ENCODE measurements at places on chromosomes 16 and 17. TPM values are rescaled to one million over a fixed set of nuclear protein-coding genes. Genes with fewer than 3 reads are reported as not detected.
A peak's percentile ranks its signal among the peaks of the same experiment; 100 is the strongest.

Gene FBXW10
- not detected for total RNA-seq

Gene KCNAB3
- 7.1 TPM for total RNA-seq

Gene TBC1D3E
- total RNA-seq, result not detected

DNA sequence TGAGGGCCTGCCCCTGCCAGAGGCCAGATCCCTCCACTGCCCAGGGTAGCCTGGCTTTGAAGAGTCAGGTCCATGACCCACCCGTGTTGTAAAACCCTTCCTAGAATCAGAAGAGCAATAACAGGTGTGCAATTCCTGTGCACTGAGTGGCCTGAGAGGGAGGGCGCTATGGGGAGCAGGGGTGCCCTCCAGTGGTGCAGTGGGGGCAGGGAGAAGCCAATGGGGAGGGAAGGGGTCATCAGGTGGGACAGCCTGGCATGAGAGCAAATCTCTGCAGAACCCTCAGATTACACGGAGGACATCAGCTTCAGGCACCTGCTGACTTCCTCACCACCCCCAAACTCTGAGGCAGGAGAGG, 72.9 kb upstream of the ZNF469 start:
- H3K36me3 ChIP-seq, result no peaks in the 10 kb centered on the region
- no peak overlapping the region for H3K4me3 ChIP-seq

DNA sequence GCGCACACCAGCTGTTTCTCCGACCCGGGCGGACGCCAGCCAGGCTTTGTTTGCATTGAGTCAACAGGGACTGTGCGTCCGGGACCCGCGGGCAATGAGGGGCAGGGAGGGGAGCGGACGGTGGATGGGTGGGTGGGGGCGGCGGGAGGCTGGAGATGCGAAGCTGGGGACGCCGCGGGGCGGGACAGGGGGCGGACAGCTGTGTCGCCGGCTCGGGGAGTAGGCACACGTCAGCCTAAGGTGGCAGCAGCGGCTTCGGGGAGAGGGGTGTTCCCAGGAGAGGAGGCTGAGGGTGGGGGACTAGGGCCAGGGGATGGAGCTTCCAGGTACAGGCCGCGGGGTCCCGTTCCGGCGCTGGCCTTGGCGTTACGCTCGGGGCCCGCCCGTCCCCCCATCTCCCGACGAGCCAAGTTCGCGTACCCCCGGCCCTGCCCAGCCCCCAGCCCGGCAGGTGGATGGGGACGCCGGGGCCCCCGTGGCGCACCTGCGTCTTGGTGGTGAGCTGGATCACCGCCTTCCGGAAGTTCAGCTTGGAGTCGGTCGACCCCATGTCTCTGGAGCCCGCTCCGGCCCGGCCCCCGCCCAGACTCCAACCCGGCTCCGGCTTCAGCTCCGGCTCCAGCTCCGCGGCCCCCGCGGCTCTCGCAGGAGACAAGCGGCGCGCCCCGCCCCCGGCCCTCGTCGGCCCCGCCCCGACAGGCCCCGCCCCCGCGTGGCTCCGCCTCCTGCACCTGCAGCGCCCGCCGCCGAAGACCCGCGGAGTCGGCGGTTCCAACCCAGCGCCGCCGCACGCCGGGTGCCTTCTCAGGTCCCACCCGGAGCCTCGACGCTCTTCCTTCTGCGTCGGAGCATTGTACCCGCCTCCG, at the start of gene HID1:
TSS of gene HID1 (minus strand) at position 653 of the 866 bp plus-strand sequence. CDS start at position 550, 103 bp downstream.
- H3K4me3 ChIP-seq, result peak within 1 kb of the TSS; percentile 59
- H3K27me3 ChIP-seq, result peaks cover 14% of the 10 kb centered on the region
- H3K27ac ChIP-seq, result no peak within 1 kb of the TSS
- no peaks in the 10 kb centered on the region for H3K36me3 ChIP-seq
- H3K4me1 ChIP-seq, result peaks cover 21% of the 10 kb centered on the region

DNA sequence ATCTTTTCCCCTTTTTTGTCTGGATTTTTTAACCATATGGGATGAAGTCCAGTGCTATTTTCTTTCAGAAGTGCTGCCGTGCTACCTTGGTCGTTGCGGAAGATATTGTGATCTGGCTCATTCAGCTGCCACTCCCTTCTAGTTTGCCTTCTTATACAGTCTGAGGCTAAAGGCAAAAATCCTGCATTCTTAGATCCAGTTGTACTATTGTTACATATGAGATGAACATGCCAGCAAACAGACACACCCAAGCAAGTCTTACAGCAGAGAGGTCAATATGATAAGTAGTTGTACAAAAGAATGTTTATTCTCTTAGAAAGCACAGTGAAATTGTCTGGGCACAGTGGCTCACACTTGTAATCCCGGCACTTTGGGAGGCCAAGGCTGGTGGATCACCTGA, 108.0 kb upstream of the COX10 start:
- H3K4me3 ChIP-seq, result no peak overlapping the region
- no peak for DNase-seq

- H3K4me1 ChIP-seq, result no peaks in the 10 kb centered on the region
- H3K4me3 ChIP-seq, result no peak overlapping the region
- no peaks in the 10 kb centered on the region for H3K27me3 ChIP-seq
Measured at GRCh38 chr16:78269256-78269655, 169.8 kb downstream of the WWOX start.

DNA sequence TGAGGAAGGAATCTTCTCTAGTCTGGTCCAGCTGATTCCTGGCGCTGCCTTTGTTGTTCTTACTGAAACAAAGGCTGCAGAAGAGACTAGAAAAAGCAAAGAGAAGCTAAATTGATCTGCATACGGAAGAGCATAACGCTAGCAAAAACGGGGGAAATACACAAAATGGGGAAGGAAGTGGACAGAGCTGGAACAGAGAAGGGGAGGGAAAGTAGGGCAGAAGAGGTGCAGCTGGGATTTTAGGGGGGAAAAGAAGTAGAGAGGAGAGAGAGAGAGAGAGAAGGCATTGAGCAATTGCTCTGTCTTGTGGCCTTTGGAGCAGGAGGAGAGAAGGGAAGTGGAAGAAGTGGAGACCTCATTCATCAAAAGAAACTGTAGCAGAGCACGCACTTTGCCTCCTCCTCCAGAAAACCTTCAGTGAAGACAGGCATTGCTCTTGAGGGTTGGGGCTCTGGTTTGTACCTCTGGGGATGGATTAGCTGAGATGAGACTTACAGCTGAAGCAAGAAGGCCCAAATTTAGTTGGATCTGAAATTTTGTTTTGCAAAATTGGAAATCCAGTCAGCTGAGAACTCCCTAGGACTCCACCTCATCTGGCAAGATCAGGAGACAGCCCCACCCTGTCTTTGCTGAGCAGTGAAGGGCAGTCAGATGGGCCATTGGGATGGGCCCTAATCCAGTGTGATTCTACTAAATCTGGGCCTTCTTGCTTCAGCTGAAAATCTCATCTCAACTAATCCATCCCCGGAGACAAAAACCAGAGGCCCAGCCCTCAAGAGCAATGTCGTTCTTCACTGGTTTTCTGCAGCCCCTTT, 55.8 kb downstream of the CDRT4 start:
- H3K4me1 ChIP-seq, result no peaks in the 10 kb centered on the region
- H3K36me3 ChIP-seq, result no peaks in the 10 kb centered on the region
- no peak overlapping the region for H3K27ac ChIP-seq
- H3K4me3 ChIP-seq, result no peak overlapping the region
- DNase-seq, result no peak

- no peaks in the 10 kb centered on the region for H3K36me3 ChIP-seq
- no peak overlapping the region for H3K27ac ChIP-seq
- DNase-seq, result no peak
- H3K27me3 ChIP-seq, result no peaks in the 10 kb centered on the region
Measured at GRCh38 chr16:54140788-54141136, 145.8 kb downstream of the IRX3 start.

DNA sequence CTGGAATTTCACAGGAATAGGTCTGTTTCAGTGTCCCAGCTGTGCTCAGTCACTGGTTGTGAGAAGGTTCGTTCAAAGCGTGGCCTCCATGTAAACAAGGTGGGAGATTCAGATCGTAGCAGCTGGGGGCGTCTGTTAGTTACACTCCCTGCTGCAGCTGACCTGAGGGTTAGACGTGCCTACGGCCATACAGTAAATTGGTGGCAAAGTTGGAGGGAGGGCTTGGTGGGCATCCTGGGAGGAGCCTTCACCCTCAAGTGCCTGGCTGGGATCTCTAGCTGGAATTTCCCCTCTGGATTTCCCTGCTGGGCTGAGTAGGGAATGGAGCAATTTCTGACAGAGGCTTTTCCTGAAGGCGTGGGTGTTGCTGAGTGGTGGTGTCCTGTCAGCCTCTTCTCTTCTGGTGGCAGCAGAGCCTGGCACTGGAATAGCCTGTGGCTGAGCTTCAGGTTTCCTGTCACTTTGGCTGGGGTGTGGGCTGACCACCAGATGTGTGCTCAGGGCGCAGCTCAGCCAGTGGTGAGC, 6.4 kb downstream of the FCSK start:
- H3K4me1 ChIP-seq, result peaks cover 3% of the 10 kb centered on the region
- peaks cover 18% of the 10 kb centered on the region for H3K36me3 ChIP-seq
- H3K27ac ChIP-seq, result no peak overlapping the region
- no peak for DNase-seq
- H3K27me3 ChIP-seq, result no peaks in the 10 kb centered on the region

DNA sequence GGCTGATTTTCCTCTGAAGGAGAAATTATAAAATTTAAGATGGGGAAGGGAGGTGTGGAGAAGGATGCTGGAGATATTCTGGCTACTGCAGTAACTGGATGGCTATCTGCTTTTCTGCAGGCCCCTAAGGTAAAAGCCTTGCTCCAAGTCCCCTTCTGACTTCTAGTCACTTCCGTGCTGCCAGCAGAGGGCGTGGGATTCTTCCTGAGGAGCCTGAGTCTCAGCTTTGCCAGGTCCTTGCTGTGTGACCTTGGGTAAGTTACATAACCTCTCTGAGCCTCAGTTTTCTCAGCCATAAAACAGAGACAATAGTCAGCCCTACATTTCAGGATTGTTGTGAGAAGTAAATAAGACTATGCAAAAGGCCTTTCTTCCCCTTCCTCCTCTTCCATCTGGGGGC, 24.3 kb upstream of the TMEM220 start:
- no peaks in the 10 kb centered on the region for H3K4me1 ChIP-seq
- H3K27ac ChIP-seq, result no peak overlapping the region

DNA sequence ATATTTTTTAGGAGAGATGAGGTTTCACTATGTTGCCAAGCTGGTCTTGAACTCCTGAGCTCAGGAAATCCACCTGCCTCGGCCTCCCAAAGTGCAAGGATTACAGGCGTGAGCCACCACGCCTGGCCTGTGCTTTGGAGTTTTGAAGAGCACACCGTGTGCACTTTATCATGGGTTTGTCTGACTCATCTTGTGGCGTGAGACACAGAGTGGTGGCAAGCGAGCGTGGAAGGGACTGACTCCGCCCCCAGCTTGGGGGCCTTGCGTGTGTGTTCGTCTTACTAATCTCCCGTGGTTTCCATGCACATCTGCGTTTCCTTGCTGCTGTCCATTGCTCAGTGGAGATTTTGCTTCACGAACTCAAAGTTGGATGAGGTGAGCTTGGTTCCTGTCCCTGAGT, 22.9 kb downstream of the CRAMP1 start:
- no peak for DNase-seq
- no peak overlapping the region for H3K4me3 ChIP-seq
- H3K36me3 ChIP-seq, result peaks cover 72% of the 10 kb centered on the region
- H3K27me3 ChIP-seq, result no peaks in the 10 kb centered on the region

GRCh38 chr17:46035112-46035818, 36.2 kb downstream of the STH start:
- H3K27ac ChIP-seq, result no peak overlapping the region
- no peak overlapping the region for H3K4me3 ChIP-seq
- no peaks in the 10 kb centered on the region for H3K4me1 ChIP-seq
- H3K36me3 ChIP-seq, result peaks cover 100% of the 10 kb centered on the region

- peak; percentile 15 for DNase-seq
- H3K27me3 ChIP-seq, result peaks cover 2% of the 10 kb centered on the region
- no peaks in the 10 kb centered on the region for H3K36me3 ChIP-seq
Measured at GRCh38 chr17:17416007-17416399, 60.8 kb upstream of the MED9 start.

DNA sequence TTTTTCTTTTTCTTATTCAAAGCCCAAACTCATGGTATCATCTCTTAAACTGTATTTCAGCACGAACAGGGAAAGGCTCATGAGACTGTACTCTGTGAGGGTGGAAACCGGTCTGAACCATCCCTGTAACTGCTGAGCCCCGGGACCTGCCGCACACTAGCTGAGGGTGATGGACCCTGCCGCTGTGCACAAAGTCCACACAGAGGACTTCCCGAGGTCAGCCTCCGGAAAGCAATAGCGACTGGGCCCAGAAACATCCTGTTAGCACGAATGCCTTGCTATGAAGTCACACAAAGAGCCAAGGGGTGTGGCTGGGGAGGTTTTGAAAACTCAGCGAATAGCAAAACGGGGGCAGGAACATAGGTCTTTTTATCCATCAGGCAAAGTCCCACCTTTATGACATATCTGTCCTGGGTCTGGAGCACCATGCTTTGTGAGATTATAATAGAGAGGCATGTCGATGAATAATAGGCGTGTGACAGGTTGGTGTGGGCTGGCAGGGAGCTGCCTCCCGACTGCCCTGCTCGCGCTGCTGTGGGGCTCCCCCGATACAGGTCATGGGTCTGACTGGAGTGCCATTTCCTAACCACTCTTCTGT, 33.4 kb downstream of the CDK5R1 start:
- H3K4me3 ChIP-seq, result peak overlapping the region; percentile 43
- peaks cover 68% of the 10 kb centered on the region for H3K4me1 ChIP-seq
- DNase-seq, result peak; percentile 37
- peak overlapping the region; percentile 84 for H3K27ac ChIP-seq

- no peak overlapping the region for H3K4me3 ChIP-seq
- peaks cover 28% of the 10 kb centered on the region for H3K27me3 ChIP-seq
- H3K4me1 ChIP-seq, result peaks cover 8% of the 10 kb centered on the region
- H3K27ac ChIP-seq, result no peak overlapping the region
- no peak for DNase-seq
Measured at GRCh38 chr16:84295203-84295860, 654 bp downstream of the WFDC1 start.

DNA sequence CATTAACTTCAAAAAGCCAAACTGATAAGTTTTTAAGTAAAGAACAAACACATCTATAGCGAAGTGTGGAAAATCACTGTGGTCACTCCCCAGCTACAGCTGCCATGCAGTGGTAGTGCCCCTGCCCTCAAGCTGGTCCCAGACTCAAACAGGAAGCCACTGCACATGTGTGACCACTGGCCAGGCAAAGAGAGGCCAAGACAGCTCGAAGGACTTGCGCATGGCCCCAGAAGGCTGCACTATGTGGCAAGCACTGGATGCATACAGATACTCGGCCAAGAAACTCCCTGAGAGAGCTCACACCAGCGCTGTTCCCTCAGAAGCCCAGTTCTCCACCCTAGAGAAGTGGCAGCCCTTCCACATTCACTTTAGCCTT, 82.4 kb downstream of the ANKRD11 start:
- peaks cover 99% of the 10 kb centered on the region for H3K4me1 ChIP-seq
- no peak overlapping the region for H3K4me3 ChIP-seq
- H3K27me3 ChIP-seq, result no peaks in the 10 kb centered on the region
- DNase-seq, result no peak

DNA sequence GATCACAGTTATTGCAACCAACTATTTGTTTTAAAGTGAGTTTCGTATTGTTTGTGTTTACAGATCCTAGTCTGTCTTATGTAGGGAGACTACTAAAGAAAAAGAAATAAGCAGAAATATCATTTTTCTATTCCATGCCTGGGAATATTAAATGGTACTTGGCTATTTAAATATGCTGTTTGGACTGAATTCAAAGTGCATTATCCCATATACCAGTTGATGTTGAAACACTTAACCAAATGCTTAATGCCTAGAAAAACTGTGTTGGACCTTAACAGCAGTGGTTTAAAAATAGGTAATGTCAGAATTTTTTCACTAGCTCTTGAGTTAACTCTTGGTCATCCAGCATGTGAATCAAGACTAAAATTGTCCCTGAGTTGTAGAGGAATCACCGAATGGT, 37.5 kb upstream of the TOM1L1 start:
- H3K27ac ChIP-seq, result no peak overlapping the region
- no peaks in the 10 kb centered on the region for H3K36me3 ChIP-seq
- H3K4me1 ChIP-seq, result no peaks in the 10 kb centered on the region
- no peaks in the 10 kb centered on the region for H3K27me3 ChIP-seq
- DNase-seq, result no peak
- no peak overlapping the region for H3K4me3 ChIP-seq

Data from CD4-positive, alpha-beta T cell (primary cell).